ENCODE measurements at places on chromosomes 16 and 17.

DNA sequence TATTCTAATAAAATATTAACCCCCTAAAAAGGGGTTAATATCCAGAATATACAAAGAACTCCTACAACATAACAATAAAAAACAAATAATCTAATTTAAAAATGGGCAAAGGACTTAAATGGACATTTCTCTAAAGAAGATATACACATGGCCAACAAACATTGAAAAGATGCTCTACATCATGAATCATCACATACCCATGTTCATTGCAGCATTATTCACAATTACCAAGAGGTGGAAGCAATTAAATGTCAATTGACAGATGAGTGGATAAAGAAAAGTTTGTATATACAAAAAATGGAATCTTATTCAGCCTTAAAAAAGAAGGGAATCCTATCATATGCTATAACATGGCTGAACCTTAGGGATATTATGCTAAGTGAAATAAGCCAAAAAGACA lies 36.8 kb downstream of the CPD start:
- DNase-seq: no peak

DNA sequence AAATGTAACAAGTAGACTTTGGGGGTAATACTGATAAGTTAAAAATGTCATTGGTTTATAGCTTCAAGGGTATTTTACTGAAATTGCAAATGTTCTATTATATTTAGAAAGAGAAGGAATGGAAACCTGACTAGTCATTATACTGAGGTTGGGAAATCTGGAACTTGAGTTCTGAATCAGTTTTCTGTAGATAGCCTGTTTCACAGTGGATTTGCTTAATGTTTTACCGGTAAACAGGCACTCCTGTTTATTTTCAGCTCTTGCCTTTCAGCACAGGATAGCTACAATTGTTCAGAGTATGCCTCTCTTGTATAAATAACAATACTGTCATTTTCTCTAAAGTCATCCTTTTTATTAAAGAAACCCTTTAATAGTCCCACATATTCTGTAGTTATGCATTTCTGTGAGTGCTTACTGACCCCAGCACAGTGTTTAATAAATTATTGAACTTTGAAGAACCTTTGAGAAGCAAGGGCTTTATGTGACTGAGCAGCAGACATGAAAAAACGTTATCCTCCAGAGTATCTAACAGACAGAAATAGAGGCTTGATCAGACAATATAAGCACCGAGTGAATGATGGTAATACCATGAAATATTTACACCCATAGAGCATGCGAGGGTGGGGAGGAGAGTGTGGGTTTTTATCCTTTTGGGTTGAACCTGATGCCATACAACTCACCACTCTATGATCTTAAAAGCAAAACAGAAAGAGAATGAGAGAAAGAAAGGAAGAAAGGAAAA lies 58.2 kb downstream of the FTO start:
- DNase-seq: no peak

- DNase-seq: no peak
Measured at GRCh38 chr16:89898201-89898967, 20.3 kb upstream of the MC1R start.

- no peak for DNase-seq
Measured at GRCh38 chr16:85569615-85570212, 43.4 kb upstream of the GSE1 start.

DNA sequence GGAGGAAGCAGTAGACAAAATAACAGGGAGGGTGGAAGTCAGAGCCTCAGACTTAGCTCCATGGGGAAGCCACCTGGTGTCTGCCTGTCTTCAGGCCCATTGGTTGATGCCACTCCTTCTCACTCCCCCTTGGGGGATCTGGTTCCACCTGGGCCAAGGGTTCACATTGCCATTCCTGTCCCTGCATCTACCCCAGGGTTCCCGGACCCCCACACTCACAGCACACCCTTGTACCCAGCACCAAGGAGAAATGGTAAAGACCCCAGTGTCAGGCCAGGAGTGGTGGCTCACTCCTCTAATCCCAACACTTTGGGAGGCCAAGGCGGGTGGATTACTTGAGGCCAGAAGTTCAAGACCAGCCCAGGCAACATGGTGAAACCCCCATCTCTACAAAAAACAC lies 1.0 kb upstream of the CA7 start:
- no peak for DNase-seq

DNA sequence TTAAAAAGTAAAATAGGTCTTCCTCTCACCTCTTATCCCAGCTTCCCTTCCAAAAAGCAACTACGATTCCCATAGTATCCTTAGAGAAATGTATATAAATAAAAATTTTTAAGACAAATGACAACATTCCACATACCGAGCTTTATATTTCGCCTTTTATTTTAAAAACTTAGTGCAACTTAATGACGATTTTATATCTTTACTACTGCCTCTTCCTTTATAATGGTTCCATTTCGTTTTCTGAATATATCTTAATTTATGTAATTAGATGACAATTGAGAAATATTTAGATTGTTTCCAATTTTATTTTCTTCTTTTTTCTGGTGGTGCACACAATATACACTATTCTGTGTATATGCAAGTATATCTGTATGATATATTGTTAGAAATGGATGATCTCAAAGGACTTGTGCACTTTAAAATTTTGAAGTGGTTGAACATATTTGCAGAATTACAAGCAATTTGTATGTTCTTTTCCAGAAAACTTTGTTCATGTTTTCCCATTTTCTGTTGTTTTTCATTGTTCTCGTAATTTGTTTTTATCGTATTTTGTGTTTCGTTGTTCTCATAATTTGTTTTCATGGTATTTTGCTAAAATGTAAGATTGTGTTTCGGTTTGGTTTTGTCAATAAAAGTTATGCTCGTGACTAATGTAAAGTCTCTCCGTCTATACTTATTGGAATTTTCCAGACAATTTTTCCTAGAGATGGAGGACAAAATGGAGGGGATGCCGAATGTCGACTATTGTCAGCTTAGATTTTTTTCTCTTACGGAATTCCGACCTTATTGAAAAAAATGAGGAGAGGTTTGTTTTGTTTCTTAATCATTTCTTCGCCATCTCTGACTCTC lies 20.4 kb upstream of the HOXB13 start:
- DNase-seq: no peak

DNA sequence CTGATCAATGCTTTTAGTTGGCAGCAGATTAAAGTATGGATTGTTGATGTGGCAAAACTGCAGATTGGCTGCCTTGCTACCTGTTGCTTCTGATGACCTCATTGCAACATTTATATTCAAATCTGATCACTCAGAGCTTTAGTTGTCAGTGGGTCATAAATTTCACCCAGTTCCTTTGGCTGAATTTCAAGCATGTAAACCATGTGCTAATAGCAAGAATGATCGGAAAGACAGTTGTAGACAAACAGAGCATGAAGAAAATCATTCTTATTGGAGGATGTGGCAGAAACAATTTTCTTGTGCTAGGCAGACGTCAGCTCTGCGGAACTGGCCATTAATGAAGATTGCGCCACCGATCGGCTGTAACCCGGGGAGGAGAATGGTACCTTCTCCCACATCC lies 346.6 kb upstream of the EEF2KMT start:
- DNase-seq: no peak

GRCh38 chr17:16880843-16881230 lies 91.1 kb downstream of the TNFRSF13B start:
- no peak for DNase-seq

- no peak for DNase-seq
Measured at GRCh38 chr16:59192551-59193199, 458.6 kb upstream of the GOT2 start.

GRCh38 chr17:80110447-80110812 lies 9.0 kb downstream of the GAA start:
- no peak for DNase-seq

DNA sequence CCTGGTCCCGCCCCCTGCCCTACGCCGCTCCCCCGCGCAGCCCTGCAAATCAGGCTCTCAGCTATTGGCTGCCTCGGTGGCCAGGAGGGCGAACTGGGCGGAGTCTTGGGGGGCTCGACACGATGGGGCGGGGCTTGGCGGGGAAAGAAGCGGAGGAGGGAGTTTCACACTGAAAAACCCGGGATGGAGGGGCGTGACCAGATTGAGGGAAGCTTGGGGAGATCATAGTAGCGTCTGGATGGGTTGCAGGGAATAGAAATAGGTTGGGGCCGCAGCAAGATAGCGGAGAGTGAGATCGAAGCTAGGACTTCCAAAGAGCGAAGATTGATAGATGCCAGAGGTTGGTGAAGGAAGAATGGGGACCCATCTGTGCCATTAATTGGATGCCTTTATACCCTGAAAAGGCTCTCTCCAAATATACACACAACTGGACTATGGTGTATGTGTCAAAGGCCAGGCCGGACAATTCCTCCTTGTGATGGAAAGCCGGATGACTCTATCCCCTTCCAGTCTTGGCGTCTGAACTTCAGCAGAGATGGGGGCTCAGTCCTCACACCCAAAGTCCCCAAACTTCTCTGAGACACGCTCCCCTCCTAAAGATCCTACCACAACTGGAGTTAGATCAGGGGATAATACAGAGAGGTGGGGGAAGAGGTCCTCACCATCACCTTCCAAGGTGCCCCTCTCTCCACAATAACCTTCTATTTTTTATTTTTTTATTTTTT lies 376 bp upstream of the STAC2 start:
- peak; percentile 85 for DNase-seq

DNA sequence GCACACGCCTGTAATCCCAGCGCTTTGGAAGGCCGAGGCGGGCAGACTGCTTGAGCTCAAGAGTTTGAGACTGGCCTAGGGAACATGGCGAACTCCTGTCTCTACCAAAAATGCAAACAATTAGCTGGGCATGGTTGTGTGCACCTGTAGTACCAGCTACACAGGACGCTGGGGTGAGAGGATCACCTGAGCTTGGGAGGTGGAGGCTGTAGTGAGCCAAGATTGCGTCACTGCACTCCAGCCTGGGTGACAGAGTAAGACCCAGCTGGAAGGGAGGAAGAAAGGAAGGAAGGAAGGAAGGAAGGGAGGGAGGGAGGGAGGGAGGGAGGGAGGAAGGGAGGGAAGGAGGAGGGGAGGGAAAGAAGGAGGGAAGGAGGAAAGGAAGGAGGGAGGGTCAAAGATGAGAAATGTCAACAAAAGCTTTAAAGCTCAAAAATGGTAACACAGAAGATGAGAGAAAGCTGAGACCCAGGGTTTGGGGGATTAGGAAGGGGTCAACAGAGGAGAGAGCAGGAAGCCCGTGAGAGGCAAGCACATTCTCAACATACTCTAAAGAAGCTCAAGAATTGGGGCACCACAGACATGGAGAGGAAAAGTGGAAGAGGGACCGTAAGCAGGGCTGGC lies 5.0 kb upstream of the KRT19 start:
- DNase-seq: no peak

GRCh38 chr17:82294064-82294773 lies 20.7 kb upstream of the CSNK1D start:
- no peak for DNase-seq

GRCh38 chr16:70476272-70477020 lies 22.1 kb downstream of the FCSK start:
- DNase-seq: no peak

DNA sequence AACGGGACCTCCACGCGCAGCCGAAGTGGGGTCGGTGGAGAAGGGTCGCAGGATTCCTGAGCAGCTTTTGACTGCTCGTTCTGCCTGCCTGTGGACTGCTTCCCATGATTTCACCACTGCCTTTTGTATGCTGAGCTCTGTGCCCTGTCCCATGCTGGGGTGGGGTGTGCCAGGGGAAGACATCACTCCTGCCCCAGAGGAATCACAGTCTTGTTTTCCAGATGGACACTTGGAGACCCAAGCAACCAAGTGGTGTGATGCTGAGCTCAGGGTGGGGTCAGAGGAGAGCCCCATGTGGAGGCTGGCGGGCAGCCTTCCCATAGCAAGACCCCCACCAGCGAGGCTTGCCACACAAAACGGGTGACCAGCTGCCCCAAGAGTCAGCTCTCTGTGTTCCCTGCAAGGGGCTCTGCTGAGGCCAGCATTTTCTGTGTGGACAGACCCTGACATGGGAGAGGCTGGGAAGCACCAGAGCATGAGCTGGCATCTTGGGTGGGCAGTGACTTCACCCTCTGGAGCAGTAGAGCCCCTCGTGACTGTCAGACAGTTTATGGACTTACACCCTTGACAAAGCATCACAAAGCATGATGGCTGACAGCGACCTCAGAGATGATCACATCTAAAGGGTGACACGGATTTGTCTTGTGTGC lies 111.9 kb downstream of the GNAO1 start:
- no peak for DNase-seq

GRCh38 chr17:83086199-83086880 lies 6.9 kb downstream of the METRNL start:
- no peak for DNase-seq

- no peak for DNase-seq
Measured at GRCh38 chr17:33832262-33832661, 422.8 kb upstream of the CCL2 start.

DNA sequence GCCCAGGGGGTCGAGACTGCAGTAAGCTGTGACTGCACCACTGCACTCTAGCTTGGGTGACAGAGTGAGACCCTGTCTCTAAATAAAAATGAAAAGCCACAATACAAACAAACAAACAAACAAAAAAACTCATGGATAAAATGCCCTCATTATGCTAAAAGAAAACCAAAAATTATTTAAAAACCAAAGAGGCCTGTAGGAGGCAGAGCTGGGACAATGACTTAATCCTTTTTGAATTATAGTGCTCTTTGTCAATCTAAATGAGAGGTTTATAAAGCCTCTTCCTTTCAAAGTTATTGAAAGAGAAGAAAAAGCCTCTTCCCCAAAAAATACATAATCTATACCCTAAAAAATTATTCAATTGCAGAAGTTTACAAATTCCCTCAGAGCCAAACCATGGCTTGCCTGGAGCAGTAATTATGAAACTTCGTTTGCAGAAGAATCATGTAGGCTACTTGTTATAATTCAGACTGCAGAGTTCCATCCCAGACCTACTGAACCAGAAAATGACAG lies 18.5 kb downstream of the CRLF3 start:
- DNase-seq: no peak

DNA sequence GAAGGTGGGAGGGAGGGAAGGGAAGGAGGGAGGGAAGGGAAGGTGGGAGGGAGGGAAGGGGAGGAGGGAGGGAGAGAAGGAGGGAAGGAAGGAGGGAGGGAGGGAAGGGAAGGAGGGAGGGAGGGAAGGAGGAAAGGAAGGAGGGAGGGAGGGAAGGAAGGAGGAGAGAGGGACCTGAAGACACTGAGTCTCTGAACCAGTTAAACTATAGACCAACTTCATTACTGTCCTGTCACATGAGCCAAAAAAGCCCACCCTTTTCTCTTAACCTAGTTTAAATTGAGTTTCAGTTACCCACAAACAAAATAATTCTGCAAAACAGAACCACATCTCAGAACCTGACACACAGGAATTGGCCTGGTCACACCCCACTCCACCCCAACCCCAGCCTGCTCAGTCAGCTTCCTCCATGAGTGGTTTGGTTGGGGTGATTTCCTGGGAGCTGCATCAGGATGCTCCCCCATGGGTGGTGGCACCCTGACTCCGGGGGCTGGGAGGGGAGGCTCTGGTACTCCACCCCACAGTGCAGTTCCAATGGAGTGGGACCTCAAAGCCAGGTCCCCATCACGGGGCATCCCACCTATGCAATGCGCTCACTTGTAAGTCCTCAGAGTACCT lies 4.7 kb upstream of the PRR29 start:
- no peak for DNase-seq

- no peak for DNase-seq
Measured at GRCh38 chr17:12282056-12282455, 261.4 kb downstream of the MAP2K4 start.

GRCh38 chr16:70428178-70428998 lies 10.5 kb downstream of the ST3GAL2 start:
- no peak for DNase-seq

Measured in NCI-H1048 (cell line).